Fibroblast of skin of scalp (primary cell): ENCODE measurements at places on chromosomes 13 and 19.

DNA sequence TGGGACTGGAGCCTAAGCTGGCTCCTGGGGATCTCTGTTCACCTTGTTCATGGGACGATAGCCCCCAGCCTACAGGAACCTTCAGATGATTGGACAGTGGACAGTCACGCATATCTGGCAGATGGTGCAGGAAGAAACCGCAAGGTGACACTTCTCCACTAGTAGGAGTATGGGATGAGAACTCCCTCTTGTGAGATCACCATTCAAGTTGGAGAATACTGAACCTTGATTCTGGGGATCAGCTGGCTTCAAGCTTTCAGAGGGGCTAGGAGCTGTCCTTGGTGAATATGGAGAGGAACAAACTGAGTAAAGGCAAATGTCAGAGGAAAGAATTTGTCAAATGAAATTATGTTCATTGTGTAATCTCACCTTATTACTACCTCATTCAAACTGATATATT, 204.5 kb downstream of the PDS5B start:
- DNase-seq = peak; percentile 4

DNA sequence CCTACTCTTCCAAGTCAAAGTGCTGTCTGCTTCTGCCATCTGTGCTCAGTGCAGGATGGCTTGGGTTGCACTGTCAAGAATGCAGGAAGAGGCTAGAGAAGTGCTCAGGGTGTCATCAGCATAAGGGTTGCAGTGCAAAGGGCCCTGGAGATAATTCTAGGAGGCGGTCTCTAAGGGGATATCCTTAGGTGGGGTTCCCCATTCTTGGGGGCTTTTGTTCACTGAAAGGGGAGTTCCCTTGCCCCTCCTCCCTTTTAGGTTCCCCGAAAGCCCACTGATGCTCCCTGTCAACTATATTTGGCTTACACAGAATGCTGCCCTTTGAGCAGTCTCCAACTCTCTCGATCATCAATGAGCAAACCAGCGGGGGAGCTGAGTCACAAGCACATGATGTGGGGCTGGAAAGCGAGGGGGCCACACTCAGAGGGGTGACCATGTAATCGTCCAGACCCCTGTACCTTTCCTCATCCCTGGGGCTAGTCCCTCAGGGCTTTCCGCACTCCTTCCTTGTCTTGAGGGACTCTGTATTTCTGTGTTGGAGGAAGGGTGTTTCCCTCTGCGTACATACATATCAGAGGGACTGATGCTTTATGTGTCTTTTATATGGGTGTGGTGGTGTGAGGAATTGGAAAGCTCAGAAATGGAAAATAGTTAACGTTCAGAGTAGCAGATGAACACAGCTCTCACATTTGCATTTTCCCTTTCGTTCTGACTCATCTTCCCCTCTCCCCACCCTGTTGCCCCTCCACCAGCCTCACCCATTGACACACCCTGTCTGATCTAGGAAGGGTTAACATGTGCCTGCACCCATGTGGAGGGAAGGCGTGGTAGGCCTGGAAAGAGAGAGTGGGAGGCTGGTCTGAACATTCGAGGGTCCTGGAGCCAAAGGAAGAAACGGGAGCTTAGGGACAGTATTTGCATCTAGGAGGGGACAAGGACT, 6.7 kb downstream of the ZBTB32 start:
- DNase-seq = no peak

DNA sequence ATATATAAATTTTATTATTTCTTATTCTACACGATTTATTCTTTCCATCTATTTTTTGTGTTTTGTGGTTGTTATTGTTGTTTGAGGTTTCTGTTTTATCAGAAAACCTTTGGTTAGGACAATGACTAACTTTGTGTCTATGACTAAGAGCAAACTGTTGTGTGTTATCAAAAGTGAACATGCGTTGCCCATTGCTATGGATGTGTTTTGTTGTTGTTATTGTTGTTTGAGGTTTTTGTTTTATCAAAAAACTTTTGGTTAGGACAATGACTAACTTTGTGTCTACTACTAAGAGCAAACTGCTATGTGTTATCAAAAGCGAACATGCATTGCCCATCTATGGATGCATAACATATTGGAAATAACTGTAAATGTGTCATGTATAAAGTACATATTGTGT, 692.3 kb downstream of the SLITRK1 start:
- DNase-seq = no peak

DNA sequence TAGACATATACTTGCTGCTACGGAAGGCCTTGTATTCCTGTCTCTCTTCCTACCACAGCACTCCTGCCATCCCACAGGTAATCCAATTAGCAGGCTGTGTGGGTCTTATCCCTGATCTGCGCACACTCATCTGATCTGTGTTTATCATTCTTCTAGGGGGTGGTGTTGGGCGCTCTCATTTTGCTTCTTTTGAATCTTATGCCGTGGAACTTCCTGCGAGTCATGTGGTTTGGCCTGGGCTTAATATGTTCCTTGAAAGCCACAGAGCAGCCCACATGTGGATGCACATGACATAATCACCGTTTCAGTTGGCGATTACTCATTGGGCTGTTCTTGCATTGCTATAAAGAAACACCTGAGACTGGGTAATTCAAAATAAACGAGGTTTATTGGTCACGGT, 7.5 kb downstream of the RASA3 start:
- peak; percentile 71 for DNase-seq

DNA sequence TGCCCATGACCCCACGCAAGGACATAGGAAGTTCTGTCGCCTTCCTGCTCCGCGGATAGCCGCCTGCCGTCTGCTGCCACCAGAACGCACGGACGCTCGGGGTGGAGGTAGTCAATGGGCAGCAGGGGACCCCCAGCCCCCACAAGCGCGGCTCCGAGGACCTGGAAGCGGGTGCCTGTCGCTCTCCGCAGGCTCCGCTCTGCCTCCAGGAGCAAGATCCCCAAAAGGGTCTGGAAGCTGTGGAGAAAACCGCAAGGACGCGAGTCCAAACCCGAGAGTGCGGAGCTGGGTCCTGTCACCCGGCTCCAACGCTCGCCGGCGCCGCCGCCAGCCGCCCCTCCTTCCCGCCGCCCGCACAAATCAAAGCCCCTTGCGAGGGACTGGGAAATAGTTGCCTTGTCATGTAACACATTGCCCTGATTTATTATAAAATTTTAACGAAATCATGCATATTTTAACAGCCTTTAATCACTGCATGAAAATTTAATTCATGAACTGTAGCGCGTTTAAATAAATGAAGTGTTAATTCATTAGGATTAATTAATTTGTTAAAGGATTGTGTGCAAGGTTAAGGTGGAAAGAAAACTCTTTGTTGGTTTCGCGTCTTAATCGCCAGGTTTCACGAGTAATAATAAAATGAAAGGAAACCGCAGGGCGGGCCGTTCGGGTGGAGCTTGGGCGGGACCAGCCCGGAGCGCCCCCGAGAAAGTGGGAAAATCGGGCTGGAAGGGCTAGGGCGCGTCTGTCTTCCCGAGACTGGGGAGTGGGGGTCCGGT, 5.5 kb upstream of the POU4F1 start:
- no peak for DNase-seq

- DNase-seq = no peak
These were observed 5.2 kb upstream of the SRRM5 start for GRCh38 chr19:43606569-43607229.

DNA sequence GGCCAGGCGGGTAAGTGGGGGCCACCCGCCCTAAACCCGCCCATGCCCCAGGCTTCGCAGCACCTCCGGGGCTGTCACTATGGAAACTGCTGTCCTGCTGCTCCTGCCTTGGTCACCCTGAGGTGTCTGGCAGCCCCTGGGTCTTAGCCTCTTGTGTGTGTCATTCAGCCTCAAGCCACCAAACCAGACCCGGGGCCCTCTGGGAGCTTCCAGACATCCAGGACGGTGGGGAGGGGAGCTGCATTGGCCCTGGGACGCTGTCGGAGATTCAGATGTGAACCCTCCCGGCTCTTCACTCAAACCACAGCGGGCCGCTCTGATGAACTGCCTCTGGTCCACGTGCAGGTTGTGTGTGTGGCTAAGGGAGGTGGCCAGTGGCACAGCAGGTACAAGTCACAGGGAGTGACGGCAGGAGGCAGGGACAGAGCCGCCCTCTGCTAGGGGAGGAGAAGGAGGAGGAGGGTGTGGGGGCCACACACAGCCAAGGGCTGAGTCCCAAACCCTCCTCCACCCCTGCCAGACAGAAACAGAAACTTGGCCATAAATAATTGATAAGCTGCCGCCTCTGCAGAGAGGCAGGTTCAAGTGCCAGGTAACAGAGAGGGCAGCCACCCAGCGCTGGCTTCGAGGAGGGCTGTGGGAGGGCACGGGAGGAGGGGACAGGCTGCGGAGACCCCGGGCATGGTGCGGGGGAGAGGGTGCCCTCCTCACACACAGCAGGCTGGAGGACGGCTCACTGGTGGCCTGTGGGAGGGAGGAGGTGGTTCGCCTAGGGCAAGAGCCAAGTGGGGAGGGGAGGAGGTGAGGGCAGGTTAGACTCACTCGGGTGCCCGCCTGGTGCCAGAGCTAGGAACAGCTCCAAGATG, 8.0 kb downstream of the NANOS3 start:
- DNase-seq = no peak
